ENCODE measurements at places on chromosomes 4 and X. TPM values are rescaled to one million over a fixed set of nuclear protein-coding genes. Genes with fewer than 3 reads are reported as not detected.

The SULT1E1 gene
- polyA plus RNA-seq: 0.39 TPM

The STAP1 gene
- polyA plus RNA-seq: 0.39 TPM

DNA sequence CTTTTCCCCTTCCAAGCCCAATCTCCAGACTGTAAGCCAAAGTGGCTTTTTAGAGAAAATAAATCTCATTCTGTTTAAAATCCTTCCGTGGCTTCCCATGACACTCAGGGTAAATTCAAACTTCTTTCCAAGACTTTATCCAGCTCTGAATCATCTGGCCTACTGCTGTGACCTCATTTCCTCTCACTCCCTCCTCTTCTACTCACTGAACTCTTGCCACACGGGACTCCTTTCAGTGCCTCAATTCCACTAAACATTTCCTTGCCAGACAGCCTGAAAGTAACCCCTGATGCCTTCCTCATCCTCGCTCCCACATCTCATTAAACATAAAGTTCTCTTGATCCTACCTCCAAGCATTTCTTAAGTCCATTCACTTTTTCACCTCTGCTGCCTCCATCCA is 27.8 kb upstream of the RNF128 start:
- DNase-seq: no peak

DNA sequence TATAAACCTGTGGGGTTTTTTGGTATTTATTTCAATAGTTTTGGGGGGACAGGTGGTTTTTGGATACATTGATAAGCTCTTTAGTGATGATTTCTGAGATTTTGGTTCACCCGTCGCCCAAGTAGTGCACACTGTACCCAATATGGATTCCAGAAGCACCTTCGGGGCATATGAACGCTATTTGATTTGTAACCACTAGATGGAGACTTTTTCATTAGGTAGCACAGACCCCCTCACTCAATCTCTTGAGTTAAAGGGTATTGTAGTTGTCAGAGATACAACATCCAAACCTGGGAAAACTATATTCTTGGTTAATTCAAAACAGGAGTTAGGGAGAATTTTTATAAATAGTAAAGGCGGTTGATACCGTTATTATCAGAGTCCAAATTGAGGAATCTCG is 79.8 kb downstream of the SPANXN3 start:
- no peak for DNase-seq

The IQSEC2 gene
- polyA plus RNA-seq: 24.6 TPM

The USP26 gene
- not detected for polyA plus RNA-seq

GRCh38 chr4:180811556-180811955 is 1431.6 kb upstream of the TENM3 start:
- no peak for DNase-seq

- no peak for DNase-seq
Measured at GRCh38 chrX:11967986-11968869, 170.0 kb upstream of the FRMPD4 start.

DNA sequence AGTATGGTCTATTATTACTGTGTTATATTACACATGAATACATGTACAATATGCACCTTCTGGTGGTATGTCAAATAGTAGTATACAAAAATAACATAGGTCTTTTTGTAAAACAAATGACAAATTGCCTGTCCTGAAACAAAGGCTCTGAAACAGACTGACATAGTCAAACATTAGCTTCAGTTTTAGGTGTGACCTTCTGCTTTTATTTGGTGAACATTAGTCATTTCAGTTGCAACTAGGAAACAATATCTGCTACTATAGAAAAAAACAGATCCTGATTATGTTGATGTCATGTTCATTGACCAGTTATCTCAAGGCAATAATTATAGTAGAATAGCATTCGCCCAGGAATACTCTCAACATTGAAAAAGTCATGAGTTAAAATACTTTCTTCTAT is 123.0 kb downstream of the CHRNA9 start:
- DNase-seq: no peak

DNA sequence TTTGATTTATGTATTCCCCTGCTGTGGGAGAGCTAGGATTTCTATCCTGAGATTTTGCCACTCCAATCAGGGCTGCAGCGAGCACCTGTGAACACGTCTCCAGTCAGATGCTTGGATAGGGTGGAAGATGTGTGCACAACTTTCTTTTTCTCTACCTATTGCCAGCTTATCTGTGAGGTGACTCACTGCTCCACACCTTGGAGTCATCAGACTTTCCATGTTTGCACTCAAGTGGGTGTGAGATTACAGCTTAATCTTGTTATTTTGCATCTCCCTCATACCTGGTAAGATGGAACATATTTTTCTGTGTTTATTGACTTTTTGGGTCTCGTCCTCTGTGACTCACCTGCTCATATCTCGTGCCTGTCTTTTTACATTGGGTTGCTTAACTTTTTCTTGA is 32.2 kb downstream of the PSAPL1 start:
- no peak for DNase-seq
